ENCODE measurements at places on chromosomes 1 and 21. TPM values are rescaled to one million over a fixed set of nuclear protein-coding genes. Genes with fewer than 3 reads are reported as not detected.

Gene DSTYK
- 8.1 TPM for total RNA-seq

Gene OR2G6
- total RNA-seq: not detected

Gene F13B
- total RNA-seq: not detected

Gene C1QC
- 350 TPM for total RNA-seq

Gene SIM2
- total RNA-seq: not detected

Gene CHRNB2
- total RNA-seq: not detected

Gene LELP1
- total RNA-seq: not detected

Gene ENTREP3
- 34.5 TPM for total RNA-seq

Gene KLF17
- not detected for total RNA-seq

Gene TMCC2
- total RNA-seq: 5.2 TPM

- DNase-seq: no peak
Measured at GRCh38 chr1:152999818-153000217, 1.7 kb upstream of the SPRR3 start.

- no peak for DNase-seq
Measured at GRCh38 chr1:8473121-8473875, 155.4 kb downstream of the SLC45A1 start.

- no peak for DNase-seq
Measured at GRCh38 chr1:168408884-168409283, 128.2 kb downstream of the TBX19 start.

DNA sequence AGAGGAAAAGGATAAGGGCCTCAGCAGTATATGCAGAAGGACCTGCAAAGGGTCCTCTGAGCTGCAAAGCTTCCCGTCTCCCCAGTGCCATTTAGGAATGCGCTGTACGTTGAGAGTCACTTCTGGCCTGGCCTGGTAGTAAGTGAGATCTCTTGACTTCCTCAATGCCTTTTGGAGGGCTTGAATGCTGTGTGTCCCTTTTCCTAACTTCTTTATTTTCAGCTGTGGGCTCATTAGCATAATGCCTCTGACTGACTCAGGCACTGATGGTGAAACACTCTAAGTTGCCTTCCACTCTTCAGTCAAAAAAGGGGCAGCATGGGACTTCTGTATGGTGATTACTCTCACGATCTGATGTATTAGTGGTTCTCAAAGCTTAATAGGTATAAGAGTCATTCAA lies 49.9 kb downstream of the XCL1 start:
- DNase-seq: no peak

- no peak for DNase-seq
Measured at GRCh38 chr1:95852483-95853070, 618.6 kb downstream of the RWDD3 start.

DNA sequence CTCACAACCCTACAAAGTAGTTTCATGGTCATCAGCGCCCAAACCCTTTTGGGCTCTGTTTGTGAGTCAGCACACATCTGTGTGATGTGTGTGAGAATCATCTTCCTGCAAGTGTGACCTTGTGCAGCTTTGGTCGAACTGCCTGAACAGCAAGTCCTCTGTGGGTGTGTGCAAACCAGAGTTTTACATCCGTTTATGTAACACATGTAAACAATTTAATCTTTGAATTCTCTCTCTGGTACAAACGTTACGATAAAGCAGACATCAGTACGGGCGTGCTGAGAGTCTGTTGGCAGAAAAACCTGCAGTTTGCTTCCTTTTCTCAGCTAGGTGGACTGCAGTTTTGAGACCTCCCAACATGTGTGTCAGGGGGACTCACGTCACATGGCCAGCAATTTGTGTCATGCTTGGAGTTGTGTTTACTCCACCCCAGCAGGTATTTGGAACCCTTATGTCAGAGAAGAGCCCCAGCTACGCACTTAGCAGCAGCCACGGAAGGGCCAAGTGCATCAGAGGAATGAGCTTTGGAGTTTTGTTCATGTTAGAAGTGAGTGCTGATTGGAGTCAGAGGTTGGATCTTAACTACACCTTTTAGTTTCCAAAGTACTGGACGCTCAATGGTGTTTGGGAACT lies 230.8 kb downstream of the PAPPA2 start:
- no peak for DNase-seq

GRCh38 chr1:29829448-29830344 lies 593.4 kb downstream of the PTPRU start:
- no peak for DNase-seq

DNA sequence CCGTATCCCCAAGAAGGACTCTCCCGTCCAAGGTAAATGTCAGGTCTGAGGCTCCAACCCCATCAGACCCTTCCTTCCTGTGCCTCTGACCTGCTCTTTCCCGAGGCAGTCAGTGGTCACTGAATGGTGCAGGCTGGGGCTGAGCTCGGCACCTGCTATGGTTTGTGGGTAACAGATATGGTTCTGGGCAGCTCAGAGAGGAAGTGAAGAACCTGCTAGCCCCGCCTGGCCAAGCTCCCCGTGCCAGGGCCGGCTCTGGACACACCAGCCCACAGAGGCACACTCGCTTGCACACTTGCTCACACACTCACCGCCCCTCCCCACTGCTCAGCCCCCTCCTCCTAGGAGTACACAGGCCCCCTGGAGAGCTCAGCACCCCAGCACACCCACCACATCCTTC lies 16.4 kb downstream of the NCMAP start:
- no peak for DNase-seq

DNA sequence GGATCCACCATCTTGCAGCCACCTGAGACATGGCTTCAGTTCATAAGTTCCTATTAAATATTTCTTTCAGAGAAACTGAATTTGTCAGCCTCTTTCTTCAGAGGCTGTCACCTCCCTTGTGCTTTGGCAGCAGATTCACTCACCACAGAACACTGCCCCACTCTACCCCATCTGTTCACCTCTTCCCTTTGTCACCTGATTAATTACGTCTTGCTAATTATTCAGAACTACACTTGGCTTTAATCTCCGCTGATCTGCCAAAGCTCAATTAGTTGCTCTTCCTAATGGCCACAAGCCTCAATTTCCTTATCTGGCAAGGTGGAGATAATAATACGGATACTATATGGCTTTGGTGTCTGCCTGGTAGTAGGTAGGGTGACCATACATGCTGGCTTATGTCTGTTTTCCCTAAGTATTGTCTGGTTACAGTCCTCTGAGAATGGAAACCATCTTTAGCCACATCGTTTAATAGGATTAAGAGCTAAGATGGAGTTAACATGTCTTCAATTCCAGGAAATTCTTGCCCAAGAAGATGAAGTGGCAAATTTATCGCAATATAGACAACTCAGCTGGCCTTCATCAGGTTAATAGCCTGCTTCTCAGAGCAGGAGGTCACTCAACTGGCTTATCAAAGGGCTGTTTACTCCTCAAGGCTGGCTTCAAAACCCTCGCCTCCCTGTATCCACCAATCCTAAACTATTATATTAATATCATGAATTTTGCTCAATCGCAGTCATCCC lies 58.2 kb upstream of the ADAR start:
- no peak for DNase-seq

DNA sequence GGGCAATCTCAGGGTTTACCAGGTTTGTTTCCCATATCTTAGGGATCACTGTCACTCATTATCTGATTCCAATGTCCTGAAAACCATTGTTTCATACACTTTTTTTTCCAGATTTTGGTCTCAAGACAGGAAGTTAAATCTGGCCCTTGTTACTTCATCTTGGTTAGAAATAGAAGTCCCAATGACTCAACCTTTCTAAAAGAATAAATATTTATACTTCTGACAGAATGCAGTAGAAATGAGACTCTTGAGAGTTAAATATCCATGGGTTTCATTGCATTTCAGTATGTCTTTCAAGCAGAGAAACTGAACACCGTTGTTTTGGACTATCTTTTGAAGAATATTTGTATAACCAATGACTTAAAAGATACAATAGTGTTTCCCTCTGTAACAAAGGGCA lies 19.8 kb upstream of the VCAM1 start:
- no peak for DNase-seq

GRCh38 chr1:218068241-218068640 lies 216.9 kb upstream of the RRP15 start:
- DNase-seq: no peak

GRCh38 chr1:67676946-67677345 lies 8.1 kb upstream of the GADD45A start:
- no peak for DNase-seq

DNA sequence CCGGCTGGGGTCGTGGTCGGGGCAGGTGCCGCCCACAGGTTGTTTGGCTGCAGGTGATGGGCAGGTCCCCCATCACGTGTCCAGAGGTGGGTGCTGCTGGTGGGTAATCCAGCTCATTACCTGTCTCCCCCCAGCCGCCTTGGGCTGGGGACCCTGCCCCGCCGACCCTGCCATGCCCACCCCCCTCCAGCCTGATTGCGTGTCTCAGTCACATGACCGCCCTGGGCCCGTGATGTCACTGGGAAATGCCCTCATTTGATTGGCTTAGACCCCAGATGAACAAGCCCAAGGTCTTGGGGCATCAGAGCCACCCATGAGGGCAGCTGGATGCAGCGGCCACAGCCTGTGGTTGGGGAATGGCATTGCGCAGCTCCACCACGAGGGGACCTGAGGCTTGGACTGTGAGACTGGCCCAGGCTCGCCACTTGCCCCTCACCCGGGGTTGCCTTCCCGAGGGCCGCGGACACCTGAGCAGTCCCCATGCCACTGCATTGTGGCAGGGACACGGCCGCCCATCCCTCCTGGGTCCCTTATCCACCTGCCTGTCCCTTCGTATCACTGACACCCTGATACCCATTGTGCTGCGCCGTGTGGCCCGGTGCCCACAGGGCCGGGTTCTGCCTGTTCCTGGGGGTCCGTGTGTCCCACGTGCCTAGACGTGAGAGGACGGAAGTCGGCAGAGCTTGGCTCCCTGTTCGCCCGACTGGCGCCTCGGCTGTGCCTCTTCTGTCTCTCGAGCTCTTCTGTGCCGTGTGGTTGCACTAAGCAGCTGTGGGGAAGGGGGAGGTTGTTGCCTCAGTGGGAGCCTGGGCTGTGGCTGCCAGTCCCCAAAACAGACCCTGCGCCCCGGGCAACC lies 68.0 kb downstream of the FAAP20 start:
- no peak for DNase-seq

GRCh38 chr1:204426035-204426436 lies 14.4 kb upstream of the PPP1R15B start:
- DNase-seq: peak; percentile 30

- no peak for DNase-seq
Measured at GRCh38 chr1:17833661-17834501, 78.7 kb downstream of the ACTL8 start.

DNA sequence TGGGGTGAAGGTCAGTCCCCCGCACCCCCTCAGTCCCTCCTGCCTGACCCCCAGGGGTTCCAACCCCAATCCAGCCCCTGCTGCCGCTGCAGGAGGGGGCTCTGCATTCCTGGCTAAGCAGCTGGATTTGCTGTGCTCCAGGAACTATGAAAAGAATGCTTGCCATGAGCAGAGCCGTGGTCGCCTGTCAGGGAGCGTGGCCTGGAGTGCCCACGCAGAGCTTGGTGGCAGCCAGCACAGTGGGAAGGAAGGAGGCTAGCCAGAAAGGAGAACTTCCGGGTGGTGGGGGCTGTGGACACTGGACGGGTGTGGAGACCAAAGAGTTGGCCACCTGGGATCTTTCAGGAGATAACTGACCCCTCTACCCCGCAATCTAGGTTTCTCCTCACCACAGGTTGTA lies 5.6 kb downstream of the COL8A2 start:
- no peak for DNase-seq

All from ascending aorta (tissue), 2 donors.